ENCODE measurements at places on chromosomes 7 and 10.

GRCh38 chr7:64874562-64875250 is 28.4 kb upstream of the ZNF273 start:
- DNase-seq: no peak

GRCh38 chr7:50262446-50262845 is 42.1 kb upstream of the IKZF1 start:
- DNase-seq: no peak

DNA sequence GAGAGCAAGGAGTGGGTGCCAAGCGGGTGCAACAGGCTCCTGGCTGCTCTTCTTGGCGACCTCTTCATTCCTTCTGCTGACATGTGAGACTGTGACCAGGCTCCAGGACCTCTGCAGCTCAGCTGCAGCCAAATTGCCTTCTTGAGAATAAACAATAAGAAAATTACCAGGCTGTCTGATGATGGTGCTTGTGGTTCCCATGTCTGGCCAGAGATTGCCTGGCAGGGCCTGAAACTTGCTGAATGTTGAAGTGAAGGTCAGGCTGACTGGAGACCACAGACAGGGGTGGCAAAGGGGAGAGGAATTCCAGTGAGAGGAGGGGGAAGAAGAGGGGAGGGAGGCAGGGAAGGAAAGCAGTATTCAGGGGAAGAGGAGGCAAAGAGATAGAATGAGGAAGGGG is 497.4 kb upstream of the PODXL start:
- DNase-seq: no peak

DNA sequence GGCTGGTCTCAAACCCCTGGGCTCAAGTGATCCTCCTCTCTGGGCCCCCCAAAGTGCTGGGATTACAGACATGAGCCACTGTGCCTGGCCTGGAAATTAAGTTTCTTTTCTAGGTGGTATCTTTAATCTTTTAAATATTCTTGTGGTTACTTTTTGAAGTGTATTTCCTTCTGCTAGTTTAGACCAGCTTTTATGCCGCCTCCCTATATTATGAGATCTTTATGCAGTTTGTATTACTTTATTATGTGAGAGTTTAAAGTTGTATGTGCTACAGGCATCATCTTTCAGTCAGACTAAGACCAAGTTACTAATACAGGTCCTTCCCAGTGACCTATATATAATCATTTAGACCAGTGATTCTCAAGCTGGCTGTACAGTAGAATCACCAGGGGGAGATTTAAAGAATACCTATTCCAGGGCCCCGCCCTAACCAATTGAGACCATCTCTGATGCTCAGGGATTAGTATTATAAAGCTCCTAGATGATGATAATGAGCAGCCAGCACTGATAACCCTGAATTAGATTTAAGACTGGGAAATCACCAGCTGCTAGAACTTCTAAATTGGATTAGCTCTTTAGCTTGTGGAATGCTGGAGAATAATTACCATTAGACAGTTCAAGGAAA is 11.3 kb downstream of the INPP5F start:
- DNase-seq: no peak

- no peak for DNase-seq
These were observed 3.6 kb downstream of the OR6V1 start for GRCh38 chr7:143055754-143056153.

GRCh38 chr7:101676956-101677355 is 47.9 kb upstream of the MYL10 start:
- no peak for DNase-seq

- no peak for DNase-seq
These were observed 640.2 kb downstream of the ARL4A start for GRCh38 chr7:13327669-13328068.

GRCh38 chr10:3365630-3366029 is 193.0 kb upstream of the PITRM1 start:
- no peak for DNase-seq

GRCh38 chr10:3445648-3446047 is 273.1 kb upstream of the PITRM1 start:
- no peak for DNase-seq

- DNase-seq: no peak
These were observed 23.2 kb upstream of the CALN1 start for GRCh38 chr7:72435366-72435765.

GRCh38 chr10:121459622-121460453 is 138.4 kb downstream of the FGFR2 start:
- DNase-seq: no peak

DNA sequence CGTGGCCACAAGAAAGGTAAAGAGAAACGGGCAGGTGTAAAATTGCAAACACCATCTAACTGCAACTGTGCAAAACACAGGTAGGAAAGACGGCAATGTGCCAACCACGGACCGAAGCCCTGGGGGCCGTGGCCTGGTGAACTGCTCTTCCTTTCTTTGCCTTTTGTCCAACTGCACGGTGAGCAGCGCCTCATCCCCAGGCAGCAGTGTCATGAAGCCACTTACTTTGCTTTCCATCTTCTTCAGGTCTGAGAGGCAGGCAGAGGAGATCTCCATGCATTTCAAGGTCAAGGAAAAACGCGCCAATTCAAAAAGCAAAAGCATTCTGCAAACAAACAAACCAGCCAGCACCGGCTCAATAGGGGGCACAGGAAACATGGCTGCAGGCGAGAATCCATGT is 12.9 kb downstream of the CFAP46 start:
- DNase-seq: no peak

DNA sequence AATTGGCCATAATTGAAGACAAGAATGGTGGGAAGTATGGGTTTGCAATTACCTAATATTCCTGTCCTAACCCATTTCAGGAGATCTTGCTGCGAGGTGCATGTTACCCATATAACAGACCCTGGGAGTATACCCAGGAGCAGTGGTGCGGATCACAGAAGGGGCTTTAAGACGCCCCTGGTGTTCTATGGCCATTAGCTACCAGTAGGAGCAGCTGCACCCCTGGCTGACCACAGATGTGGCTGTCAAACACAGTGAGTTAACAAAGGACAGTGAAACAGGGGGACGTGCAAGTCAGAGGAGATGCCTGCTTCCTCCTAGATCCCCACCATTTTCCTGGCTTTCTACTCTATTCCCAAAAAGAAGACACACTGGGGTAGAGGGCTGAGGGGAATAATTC is 25.2 kb downstream of the AOC1 start:
- no peak for DNase-seq

DNA sequence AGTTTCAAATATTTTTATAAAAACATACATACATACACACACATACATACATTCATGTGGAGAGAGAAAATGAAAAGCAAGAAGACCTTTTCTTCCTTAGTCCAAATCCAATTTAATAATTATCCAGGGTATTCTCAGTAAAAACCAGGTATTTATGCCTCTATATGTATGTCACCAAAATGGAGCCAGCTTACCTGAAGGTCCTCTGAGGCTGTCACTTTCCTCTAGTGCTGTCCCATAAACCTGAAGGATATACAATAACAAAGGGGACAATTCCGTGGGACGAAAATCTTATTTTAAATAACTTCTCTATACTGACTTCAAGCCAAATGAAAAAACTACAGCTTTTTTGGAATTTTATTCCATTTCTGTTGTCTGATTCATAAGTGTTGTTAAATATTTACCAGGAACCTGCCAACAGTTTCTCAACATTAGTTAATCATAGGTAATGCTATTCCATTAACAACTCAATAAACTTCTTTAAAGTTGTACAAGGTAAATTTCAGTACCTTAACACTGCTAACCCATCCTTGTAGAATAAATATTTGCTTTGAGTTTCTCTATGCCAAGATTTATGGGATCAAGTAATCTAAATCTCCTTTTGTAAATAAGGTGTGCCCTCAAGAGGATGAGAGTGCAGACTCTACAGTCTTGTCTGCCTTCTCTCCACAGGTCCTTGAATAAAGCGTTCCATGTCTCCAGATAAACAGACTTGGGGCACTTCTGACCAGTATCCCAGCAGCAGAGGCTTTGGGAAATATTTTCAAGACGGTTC is 260.3 kb downstream of the AHR start:
- DNase-seq: no peak

GRCh38 chr10:117005026-117005526 is at the start of gene SHTN1:
Gene SHTN1, minus strand, starts transcription at chr10:117005187. Its CDS starts 108 bp downstream, at chr10:117005079.
- DNase-seq: no peak

DNA sequence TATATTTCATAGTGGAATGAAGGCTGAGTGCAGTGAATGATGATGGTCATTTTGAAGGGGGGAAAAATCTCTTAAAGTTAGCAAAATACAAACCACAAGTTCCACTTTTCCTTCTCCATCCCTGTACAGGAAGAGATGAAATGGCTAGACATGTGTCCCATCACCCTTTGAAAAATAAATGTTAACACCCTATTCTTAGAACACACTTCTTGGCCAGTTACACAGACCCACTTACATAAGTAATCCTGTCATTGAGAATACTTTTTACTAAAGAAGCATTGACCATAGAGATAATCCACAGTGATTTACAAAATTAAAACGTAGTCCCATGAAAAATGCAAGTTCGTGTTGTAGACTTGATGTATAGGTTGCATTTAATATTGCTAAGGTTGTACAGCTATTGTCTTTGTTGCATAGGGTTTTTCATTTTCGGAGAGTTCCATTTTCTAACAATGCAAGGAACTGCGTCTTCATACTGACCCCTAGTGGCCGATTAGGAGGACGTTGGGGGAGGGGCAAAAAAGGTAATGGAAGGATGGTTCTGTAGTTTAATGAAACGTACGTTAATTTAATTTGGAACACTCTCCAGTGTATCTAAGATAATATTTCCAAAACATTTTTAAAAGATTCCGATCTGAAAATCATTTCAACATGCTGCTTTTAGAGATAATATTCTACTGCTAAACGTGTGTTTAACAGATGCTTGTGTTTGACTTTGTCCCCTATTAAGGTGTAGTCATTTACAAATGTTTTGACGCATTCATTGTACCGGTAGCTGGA is 60.9 kb downstream of the ARMC3 start:
- no peak for DNase-seq

- DNase-seq: no peak
These were observed 8.8 kb downstream of the GRK5 start for GRCh38 chr10:119216127-119216526.

DNA sequence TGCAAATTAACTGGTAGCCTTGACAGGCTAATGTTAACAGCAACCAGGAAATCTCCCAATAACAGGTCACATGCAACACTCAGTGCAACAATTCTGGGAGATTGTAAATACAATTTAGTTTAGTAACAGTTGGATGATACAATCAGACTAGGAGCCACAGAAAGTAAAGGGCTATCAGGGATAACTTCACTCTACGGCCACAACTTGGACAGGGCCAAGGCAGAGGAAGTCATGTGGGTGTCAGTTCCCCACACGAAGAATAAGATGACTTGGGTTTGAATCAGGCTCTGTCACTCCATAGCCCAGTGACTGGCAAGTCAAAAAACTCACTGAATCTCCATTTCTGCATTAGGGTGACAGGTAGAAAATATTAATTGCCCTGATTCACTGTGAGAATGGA is 217.3 kb upstream of the CCDC6 start:
- DNase-seq: no peak

GRCh38 chr7:15686957-15687545 is 568 bp upstream of the MEOX2 start:
- no peak for DNase-seq

DNA sequence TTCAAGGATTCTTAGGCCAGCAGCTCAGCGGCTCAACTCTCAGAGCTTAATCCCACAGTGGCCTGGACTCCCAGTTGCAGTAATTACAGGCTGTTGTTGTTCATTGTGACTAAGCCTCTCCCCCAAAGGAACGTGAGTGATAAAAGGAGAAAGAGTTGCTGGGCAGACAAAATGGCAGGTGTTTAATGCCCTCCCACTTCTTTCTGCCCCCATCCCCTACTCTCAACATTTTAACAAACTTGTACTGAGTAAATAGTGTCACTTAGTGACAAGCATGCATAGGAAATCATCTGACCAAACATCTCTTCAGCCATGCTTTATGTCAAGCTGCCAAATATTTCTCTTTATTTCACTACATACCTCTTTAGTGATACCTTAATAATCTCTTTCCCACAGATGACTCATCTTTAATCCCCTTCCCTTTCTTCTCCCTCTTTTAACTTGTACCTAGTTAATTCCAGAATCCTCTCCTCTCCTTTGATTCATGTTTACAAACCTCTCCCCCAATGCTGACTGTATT is 12.4 kb upstream of the MTERF1 start:
- no peak for DNase-seq

- no peak for DNase-seq
These were observed 13.5 kb upstream of the BAG3 start for GRCh38 chr10:119637631-119638030.

DNA sequence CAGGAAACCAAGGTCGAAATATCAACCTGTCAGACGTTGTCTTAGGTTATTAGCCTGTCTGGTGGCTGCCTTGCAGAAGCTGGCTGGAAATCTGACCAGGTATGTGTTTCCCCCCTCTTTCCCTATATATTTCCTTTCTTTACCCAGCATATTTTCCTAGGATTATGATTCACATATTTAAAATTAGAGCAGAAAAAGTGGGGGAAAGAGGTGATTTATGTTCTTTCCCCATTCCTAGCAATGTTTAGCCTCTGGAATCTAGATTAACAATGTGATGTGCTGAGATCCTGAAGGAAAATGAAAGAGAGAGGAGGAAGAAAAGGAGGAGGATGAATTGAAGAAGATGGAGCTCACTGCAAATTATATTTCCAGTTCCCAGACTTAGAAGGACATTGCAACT is 421.4 kb upstream of the AUTS2 start:
- DNase-seq: no peak

DNA sequence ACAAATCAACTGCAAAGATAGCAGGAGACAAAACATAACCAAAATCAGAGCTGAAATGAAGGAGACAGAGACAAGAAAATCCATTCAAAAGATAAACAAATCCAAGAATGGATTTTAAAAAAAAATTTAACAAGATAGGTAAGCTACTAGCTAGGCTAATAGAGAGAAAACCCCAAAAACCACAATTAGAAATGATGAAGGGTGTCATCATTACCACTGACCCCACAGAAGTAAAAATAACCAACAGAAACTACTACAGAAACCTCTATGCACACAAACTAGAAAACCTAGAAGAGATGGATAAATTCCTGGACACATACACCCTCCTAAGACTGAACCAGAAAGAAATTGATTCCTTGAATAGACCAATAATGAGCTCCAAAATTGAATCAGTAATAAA is 117.6 kb downstream of the DNAJC1 start:
- no peak for DNase-seq

DNA sequence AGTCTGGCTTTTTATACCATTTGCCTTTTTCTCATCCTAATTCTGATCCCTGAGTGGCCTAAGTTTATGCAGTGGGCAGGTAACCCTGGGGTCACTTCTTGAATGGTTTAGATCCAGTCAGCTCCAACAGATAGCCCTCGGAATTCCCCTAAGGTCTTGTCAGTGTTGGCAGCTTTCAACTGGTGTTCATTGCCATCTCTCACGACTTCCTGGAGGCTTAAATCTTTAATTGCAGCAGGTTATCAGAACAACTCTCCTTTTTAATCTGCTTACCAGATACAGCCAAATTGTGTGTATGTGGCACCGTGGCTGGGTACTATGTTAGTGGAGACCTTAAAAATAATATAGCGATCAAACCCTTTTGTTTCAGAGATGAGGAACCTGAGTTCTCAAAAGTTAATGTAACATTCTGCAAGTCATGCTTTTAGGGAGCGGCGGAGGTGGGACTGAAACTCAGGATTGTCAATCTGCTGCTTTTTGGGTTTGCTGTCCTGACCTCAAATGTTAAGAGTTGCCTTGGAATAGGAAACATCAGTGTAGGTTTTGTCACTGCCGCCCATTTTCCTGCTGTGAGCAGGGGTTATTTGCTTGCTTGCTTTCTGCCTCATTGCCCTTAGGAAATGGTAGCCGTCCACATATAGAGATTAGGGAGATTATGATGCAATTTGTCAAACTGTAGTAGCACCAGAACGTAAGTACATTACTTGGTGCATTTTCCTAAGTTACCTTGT is 818 bp downstream of the DLD start:
- no peak for DNase-seq
